ENCODE measurements at places on chromosomes 5 and 9.

- DNase-seq = no peak
These were observed 173.5 kb upstream of the NREP start for GRCh38 chr5:111930449-111930848.

GRCh38 chr5:157354800-157355199 lies 88.9 kb downstream of the CYFIP2 start:
- DNase-seq = no peak

DNA sequence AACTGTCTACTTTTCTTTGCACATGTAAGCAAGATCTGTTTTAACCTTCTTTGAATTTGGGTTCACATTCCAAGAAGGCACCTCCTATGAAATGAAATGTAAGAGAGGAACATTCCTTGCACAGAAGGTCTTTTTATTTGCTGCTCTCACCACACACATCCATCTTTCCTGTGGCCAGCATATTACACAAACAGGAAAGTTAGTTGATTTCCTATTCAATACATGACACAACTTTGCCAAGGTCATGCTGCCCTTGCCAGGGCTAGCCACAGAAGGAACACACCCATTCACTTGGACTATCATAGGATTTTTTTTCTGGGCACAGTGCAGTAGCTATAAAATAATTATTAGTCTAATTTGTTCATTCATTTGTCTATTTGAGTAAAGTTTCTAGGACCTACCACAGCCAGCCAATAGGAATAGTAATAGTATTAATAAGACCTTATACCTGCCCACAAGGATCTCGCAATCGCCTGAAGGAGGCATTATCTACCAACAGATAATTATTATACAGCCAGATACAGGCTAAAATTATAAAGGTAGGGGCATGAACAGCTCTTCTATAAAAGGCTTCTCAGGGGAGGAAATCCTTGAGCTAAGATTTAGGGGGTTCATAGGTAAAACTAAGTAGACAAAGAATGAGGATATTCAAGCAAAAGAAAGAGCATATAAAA lies 78.1 kb upstream of the NREP start:
- DNase-seq = no peak

- DNase-seq = no peak
These were observed 52.6 kb upstream of the TNFAIP8 start for GRCh38 chr5:119302916-119303897.

GRCh38 chr5:81225463-81225862 lies 7.7 kb upstream of the CKMT2 start:
- no peak for DNase-seq

DNA sequence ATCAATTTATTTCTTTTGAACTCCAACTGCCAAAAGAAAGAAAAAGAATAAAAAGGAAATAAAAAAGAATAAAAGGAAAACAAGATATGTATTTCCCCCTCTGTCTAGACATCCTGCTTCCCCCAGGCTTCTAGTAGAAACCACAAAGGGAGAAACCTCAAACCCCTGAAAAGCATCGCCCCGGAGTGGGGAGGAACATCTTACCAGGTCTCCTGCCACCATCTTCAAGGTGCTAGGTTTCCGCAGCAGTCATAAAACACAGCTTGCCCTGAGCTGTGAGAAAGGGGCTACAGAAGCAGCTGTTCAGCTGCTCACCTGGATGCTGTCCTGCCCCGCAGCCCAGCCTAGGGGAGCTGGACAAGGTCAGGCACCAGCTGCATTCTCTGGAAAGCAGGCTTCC lies 487.7 kb downstream of the GADD45G start:
- no peak for DNase-seq
